Heart right ventricle (tissue), 16 donors: ENCODE measurements at places on chromosomes 5 and 9. TPM values are rescaled to one million over a fixed set of nuclear protein-coding genes. Genes with fewer than 3 reads are reported as not detected.

PRDM9 gene
- total RNA-seq = not detected

FAM221B gene
- total RNA-seq = not detected

CRHBP gene
- total RNA-seq = 3.2 TPM

ABITRAM gene
- total RNA-seq = 12.4 TPM

NREP gene
- 72.3 TPM for total RNA-seq

EDIL3 gene
- total RNA-seq = 2.4 TPM

GALNT12 gene
- total RNA-seq = 0.41 TPM

CD74 gene
- 304 TPM for total RNA-seq

SIL1 gene
- 43.2 TPM for total RNA-seq

PRELID1 gene
- 41.7 TPM for total RNA-seq

DNA sequence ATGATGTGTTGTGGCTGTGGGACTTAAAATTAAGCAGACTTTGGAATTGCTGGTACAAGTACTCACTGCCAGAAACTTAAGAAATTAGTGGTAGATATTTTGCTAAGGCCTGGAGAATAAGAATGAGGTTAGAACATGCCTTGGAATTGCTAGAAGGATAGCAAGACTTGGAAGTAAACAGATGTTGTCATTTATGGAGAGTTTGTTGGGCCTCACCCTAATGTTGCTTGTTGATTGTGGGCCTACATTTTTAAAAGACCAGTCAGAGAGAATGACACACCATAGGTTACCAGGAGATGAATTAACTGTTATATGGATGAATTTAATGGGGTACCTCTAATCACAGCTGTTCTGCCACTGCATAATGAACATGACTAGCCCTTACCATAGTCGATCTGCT is 120.1 kb upstream of the GAS1 start:
- no peak for DNase-seq
- H3K27me3 ChIP-seq = no peaks in the 10 kb centered on the region
- H3K4me3 ChIP-seq = no peak overlapping the region
- H3K27ac ChIP-seq = no peak overlapping the region

GRCh38 chr5:7756453-7756852 is 94.5 kb downstream of the CFAP90 start:
- no peak overlapping the region for H3K4me3 ChIP-seq
- H3K4me1 ChIP-seq = no peaks in the 10 kb centered on the region
- DNase-seq = peak; percentile 11
- no peaks in the 10 kb centered on the region for H3K27me3 ChIP-seq
- H3K36me3 ChIP-seq = no peaks in the 10 kb centered on the region
- H3K27ac ChIP-seq = no peak overlapping the region

DNA sequence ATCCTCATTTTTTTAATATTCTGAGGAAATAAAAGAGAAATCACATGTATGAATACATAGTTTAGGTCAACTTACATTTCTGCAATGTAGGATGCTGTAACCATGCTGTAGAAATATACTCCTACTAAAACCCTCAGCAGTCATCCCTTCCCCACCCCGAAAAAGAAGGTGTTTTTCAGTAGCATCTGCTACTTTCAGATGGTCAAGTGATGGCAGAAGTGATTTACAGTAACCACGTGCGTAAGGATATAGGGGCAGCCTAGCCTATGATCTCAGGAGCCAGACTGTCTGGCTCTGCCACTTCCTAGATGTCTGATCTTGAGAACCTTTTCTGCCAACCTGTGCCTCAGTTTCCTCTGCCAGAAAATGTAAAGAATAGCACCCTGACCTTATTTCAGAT is 26.0 kb upstream of the SYK start:
- no peak for DNase-seq
- H3K4me3 ChIP-seq = no peak overlapping the region
- no peaks in the 10 kb centered on the region for H3K27me3 ChIP-seq
- H3K4me1 ChIP-seq = no peaks in the 10 kb centered on the region
- no peak overlapping the region for H3K27ac ChIP-seq
- no peaks in the 10 kb centered on the region for H3K36me3 ChIP-seq

DNA sequence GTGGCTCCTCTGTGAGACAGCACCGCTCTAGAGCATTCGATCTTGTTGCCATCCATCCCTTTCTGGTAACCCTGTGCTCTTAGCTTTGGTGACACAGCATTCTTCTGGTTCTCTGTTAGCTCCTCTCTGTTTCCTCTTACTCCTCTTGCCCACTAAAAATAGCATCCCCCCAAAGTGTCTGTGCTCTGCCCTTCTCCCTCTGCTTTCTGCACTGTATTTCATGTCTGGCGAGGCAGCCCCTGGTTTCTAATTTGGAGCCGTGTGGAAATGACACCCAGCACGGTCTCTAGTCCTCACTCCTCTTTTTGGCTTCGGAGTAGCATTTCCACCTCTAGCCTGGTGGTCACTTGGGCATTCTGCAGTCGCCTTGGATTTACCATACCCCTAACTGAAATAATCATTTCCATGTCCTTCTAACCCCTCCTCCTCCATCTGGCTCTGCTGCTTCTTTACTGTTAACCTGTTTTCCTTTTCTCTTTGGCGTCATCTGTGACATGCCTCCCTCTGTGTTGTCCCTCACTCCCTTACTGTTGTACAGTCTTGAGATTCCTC is 23.8 kb downstream of the NPR3 start:
- H3K27me3 ChIP-seq = no peaks in the 10 kb centered on the region
- H3K27ac ChIP-seq = no peak overlapping the region
- DNase-seq = no peak

DNA sequence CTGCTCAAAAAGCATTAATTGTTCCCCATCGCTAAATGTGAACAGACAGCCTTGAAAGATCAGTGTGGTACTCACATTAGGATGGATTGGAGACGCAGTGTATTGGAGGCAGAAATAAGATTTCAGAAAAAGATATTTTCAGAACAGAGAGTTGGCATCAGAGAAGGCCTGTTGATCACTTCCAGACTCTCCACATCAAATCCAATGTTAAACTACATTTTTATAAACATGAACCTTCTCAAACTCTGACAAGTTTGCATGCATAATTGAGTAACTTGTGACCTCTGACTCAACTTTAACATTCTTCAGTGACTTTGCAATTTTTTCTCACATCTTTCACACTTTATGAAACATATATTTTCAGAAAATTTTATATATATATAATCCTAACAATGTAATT is 919.6 kb upstream of the SEMA6A start:
- H3K36me3 ChIP-seq = no peaks in the 10 kb centered on the region
- H3K4me1 ChIP-seq = no peaks in the 10 kb centered on the region
- no peak overlapping the region for H3K27ac ChIP-seq

DNA sequence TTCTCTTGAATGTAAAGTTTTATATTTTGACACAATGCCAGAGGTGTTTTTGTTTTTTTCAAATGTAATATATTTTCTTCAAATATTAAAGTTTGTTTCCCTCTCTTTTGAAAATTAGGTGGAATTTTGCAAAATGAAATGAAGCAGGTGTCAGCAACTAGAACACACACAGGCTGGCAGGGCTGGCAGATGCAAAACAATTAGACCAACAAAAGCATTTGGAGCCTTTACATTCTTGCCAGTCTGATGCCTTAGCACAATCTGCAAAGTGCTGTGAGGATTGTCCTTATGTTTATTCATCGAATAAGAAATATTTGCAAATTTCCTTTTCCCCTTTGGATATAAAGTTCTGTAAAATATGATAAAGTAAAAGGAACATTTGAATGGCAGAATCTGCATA is 1063.9 kb downstream of the CDH9 start:
- no peaks in the 10 kb centered on the region for H3K36me3 ChIP-seq
- DNase-seq = no peak
- H3K4me1 ChIP-seq = no peaks in the 10 kb centered on the region
- H3K4me3 ChIP-seq = no peak overlapping the region
- no peak overlapping the region for H3K27ac ChIP-seq
- H3K27me3 ChIP-seq = no peaks in the 10 kb centered on the region

DNA sequence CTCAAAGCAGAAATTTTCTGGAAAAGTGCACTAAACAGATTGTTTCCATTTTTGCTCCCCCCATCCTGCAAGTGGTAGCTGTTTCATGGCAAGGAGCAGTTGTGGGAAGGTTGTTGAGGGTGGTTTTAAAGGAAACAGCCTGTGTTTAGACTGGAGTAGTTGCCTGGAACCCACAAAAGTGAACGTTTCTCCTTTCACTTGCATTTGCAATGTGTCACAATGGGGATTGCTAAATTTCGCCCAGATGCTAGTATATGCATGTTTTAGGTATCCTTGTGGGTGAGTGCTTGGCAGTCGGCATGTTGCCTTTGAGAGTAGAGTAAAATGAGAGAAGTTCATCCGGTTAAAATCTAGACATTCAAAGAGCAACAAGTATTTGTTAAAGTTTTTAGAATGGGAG is 1099.9 kb upstream of the DMAC1 start:
- DNase-seq = no peak
- no peak overlapping the region for H3K4me3 ChIP-seq
- H3K27ac ChIP-seq = no peak overlapping the region
- H3K27me3 ChIP-seq = no peaks in the 10 kb centered on the region
- H3K36me3 ChIP-seq = no peaks in the 10 kb centered on the region

DNA sequence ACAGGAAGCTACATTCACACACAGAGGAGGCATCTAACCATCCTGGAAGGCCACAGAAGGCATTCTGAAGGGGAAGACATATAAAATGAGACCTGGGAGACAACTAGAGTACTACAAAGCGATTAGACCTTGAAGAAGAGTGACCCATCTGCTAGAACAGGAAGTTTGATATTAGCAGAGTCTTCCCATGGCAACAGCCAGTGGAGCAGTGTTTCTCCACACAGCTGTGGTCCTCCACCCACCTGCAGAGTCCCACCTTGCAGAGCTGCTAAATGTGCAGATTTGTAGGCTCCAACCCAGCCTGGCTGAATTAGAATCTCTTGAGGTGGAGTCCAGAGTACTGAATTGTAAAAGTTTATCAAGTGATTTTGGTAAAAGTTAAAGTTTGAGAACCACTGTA is 267.0 kb downstream of the CETN3 start:
- no peak overlapping the region for H3K27ac ChIP-seq
- no peaks in the 10 kb centered on the region for H3K4me1 ChIP-seq
- no peak overlapping the region for H3K4me3 ChIP-seq
- no peaks in the 10 kb centered on the region for H3K36me3 ChIP-seq
- DNase-seq = no peak
